ENCODE measurements at places on chromosomes 3 and 15.

GRCh38 chr3:128549283-128550112 lies 56.5 kb upstream of the GATA2 start:
- no peak for DNase-seq

GRCh38 chr3:179603831-179604230 lies 607 bp downstream of the MRPL47 start:
- no peak for DNase-seq

- no peak for DNase-seq
These were observed 56.6 kb upstream of the KLF13 start for GRCh38 chr15:31269816-31270575.

DNA sequence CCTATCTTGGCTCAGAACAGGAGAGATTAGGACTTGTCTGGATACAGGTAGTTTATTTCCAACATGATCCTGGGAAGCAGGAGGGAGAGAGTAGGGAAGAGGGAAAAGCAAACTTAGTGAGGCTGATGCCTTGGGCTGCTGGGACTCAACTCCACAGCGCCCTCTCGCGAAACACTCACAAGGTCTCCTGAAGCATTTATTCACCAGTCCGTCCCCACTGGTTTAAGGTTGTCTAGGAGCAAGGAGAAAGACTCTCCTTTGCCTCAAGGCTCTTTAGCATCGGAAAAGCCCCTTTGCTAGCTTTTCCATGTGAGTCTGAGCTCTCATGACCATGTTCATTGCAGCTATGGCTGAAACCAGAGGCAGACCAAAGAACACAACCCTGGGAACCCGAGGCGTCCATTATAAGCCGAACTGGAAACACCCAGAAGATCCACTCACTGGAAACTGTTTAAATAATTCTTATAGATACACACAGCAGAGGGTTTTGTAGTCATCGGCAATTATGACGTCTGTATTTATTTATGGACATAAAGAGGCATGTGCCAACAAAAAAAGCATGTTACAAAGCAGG lies 244.5 kb downstream of the CD47 start:
- peak; percentile 18 for DNase-seq

DNA sequence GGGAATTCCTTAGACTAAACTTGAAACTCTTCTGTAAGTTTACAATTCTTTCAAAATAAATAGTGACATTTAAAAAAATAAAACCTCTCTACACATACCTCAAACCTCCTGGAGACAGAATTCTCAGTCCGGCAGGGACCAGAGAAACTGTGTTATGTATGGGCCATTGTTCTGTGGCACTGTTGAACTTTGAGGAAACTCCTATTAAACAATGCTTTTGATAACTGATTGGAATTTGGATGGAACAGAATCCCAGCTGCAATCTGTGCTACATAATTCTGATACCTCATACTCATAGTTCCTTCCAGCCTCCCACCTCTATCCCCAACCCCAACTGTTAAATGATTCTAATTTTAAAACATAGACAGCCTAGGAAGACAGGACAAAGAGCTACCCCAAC lies 85.0 kb downstream of the TM4SF4 start:
- no peak for DNase-seq

- no peak for DNase-seq
These were observed 47.6 kb downstream of the CTDSPL start for GRCh38 chr3:37909067-37909911.

DNA sequence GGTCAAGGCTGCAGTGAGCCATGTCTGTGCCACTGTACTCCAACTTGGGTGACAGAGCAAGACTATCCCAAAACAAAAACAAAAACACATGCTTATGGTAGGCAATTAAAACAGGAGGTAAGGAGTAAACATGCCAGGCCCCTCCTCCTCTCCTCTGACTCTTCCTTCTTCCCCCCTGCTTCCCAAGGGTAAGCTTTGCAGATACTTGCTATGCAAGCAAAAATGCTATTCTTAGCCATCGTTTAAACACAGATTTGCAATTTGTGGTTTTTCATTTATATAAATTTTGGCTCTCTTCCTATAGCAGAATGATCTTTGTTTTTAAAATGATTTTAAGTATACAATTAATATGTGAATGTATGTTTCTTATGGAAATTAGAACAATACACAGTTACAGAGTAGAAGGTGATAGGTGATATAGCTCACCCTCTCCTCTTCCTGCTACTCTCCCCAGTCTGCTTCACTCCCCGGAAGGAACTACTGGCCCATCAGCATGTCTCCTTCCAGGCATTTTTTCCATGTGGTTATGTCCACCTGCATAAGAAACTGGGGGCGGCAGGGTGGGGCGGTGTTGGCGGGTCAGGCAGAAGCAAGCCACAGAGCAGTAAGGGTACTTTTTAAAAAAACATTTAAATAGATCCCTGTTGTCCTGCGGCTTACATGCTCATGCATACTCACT lies 42.1 kb downstream of the IGF1R start:
- DNase-seq = no peak

- no peak for DNase-seq
These were observed 10.2 kb downstream of the BDH1 start for GRCh38 chr3:197545571-197545970.

GRCh38 chr15:80581976-80582375 lies 113.1 kb upstream of the ABHD17C start:
- DNase-seq = no peak

GRCh38 chr15:56086566-56086965 lies 93.2 kb upstream of the NEDD4 start:
- no peak for DNase-seq

- no peak for DNase-seq
These were observed 736.7 kb downstream of the NSUN3 start for GRCh38 chr3:94799420-94800060.

DNA sequence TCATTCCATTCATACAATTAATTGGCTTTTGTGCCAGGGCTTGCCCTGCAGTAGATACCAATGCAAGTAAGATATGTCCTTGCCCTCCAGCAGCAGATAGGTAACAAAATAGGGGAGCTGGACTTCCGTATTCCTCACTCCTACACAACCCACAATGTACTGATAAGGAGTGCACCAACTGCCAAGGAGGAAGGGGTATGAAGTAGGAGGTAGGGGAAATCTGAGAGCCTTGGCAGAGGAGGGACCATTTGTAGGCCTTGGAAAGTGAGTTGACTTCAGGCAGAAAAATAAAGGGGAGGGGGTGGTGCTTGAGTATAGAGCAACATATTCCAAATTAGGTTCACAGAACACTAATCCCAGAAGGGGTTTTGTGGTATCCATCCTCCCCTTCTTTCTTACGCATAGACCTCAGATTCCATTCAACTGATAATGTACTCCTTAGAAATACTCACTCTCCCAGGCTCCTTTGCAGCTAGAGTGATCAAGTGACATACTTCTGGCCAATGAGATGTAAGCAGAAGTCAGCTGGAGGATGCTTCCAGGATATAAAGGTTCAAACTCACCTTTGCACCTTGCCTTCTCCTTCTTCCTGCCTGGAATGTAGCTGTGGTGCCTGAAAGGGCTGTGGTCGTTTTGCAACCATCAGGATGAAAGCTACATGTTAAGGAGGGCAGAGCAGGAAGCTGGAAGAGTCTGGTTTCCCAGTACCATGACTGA lies 127.1 kb upstream of the SMAD3 start:
- DNase-seq = no peak

DNA sequence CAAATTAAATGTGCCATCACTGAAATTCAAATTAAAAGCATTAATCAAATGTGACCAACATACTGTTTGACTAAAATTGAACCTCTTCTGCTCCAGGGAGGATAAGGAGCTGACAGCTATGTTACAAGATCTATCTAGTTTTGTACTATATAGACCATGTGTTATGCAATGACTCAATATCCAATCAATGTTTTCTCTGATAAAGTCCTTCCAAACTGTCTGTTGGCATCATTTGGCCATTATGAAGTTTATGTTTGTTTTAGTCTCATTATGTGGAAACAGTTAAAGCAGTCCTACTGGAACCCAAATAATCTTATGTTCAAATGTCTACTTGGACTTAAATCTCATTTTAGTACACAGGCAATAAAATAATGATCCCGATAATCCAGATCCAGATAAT lies 267.0 kb upstream of the THBS1 start:
- no peak for DNase-seq

- no peak for DNase-seq
These were observed 77.3 kb downstream of the RORA start for GRCh38 chr15:61151791-61152190.

DNA sequence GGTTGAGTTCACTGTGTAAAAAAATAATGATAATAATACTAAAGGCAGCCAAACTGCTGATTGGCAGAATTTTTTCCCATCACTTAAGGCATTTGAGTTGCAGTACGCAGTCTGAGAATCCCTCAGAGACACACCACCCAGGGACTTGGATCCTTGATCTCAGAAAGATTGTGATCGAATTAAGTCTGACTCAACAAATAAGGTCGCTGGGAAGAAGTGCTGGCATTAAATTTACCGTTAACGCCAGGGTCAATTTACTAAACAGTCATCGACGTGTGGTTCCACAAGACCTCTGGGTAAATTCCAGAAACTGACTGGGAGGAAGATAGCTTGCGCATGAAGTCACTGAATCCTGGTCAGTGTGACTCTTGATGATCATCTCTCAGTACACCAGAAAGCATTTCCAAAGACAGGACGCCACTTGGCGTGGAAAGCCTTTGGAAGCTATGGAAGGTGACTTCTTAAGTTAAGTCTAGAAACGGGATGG lies 48.3 kb upstream of the CGNL1 start:
- DNase-seq = no peak

DNA sequence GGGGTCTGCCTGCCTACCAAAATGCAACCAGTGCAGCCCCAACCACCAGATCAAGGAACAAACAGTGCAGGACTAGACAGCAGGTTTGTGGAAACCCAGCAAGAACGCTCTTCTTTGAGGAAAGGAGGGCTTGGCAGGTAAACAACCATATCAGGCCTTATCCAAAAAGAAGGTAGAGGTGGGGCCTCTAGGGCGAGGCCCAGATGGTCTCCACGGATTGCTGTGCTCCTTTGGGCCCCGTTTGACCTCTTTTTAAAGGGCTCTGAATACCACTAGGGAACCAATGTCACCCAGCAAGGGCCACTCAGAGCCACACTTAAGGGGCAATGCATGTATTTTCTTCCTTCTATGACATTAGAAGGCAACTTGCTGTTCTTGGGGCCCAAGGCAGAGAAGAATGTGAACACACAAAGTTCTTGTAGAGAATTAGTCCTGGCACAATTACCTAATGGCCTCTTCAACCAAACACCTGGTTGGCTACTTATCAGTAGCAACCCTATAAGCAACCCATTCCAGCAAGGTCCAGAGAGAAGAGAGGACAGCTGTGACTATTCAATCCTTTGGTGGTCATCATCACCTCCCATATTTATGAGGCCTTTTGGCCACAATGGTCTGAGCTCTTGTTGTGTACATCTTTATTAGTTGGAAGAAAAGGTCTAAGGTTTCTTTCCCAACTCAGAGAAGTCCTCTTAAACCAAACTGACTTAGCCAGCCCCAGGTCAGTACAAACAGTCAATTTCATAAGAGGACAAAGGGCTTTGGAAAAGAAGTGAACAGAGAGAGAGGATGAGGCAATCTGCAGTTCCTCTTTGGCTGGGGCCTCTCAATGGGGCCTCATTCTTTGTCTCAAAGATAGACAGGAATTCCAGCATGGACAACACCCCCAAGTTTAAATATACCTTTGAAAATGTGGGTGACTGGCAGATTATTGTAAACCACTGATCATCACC lies 36.0 kb downstream of the FOXP1 start:
- no peak for DNase-seq

DNA sequence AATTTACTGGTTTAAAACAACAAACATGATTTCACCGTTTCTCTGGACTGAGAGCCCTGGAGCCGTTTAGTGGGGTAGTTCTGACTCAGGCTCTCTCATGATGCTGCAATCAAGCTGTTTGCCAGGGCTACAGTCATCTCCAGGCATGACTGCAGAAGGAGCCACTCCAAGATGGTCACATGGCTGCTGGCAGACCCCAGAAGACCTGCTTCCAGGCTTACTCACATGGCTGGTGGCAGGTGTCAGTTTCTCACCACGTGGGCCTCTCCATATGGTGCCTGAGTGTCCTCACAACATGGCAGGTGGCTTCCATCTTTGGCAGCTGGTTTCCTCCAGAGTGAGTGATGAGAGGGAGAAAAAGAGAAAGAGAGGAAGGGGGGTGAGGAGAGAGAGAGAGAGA lies 378.3 kb upstream of the RGMA start:
- DNase-seq = peak; percentile 60

DNA sequence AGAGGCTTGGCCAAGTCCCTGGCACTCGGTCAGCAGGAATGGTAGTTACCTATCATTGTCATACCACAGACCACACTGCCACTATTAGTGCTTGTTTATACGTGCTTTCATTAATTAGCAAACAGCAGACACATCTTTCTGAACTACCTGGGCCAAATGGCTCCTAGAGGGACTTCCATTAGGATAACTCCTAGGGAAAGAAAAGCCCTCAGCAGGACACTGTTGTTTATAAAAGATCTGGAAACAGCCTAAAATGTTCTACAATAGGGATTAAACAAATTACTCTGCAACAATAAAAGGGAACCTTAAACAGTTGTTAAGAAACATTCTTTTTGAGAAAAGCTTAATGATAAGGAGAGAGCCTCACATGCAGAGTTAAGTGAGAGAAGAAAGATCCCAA lies 38.5 kb downstream of the ARHGEF3 start:
- DNase-seq = no peak

DNA sequence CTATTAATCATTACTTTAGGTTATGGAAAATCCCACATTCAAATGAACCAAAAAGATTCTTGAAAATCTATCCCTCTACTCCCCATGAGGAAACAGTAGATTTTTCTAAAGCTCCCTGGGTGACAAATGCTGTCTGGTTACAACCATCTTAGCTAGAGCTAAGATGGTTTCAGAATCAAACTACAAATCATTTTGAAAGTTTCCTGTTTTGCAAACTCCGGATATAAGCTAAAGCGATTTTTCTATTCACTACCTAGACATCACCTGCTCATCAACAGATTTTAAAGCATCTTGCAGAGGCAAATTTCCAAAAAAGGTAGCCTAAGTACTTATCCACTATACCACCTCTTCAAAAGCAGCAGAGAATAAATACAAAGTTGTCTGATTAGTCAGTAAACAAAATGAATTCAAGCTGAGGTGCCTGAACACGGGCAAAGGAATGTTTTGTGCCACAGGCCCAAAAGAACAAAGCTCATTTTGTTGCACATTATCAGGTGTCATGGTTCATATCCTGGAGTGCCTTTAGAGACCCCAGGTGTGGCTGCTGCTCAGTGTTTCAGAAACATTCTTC lies 204.9 kb downstream of the TNIK start:
- no peak for DNase-seq

GRCh38 chr15:85956532-85957275 lies 123.0 kb upstream of the AGBL1 start:
- DNase-seq = no peak

All from NCI-H510A (cell line).